ENCODE measurements at places on chromosomes 16 and 17.

GRCh38 chr17:80419255-80419654, 4.3 kb downstream of the ENDOV start:
- no peak for DNase-seq

- no peak for DNase-seq
Observed at GRCh38 chr16:69542974-69543373, 22.8 kb upstream of the NFAT5 start.

- no peak for DNase-seq
Observed at GRCh38 chr17:58611331-58611730, 80.5 kb downstream of the TEX14 start.

DNA sequence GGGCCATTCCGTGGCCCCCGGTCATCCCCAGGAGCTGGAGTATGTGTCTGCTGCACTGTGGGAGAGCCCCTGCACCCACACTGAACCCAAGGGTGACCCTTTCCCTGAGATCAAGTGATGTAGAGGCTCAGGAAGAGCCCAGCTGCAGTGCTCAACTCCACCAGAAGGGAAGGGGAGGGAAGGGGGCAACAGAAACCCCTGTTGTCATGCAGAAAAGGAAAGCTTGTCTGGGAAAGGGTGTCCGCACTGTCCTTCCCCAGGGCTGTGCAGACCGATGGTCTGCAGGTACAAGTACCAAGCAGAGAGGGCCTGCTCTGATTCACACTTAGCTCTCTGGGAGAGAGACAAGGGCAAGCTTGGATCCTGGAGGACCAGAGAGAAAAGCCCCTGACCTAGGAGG, 45.7 kb upstream of the TOB1 start:
- no peak for DNase-seq

DNA sequence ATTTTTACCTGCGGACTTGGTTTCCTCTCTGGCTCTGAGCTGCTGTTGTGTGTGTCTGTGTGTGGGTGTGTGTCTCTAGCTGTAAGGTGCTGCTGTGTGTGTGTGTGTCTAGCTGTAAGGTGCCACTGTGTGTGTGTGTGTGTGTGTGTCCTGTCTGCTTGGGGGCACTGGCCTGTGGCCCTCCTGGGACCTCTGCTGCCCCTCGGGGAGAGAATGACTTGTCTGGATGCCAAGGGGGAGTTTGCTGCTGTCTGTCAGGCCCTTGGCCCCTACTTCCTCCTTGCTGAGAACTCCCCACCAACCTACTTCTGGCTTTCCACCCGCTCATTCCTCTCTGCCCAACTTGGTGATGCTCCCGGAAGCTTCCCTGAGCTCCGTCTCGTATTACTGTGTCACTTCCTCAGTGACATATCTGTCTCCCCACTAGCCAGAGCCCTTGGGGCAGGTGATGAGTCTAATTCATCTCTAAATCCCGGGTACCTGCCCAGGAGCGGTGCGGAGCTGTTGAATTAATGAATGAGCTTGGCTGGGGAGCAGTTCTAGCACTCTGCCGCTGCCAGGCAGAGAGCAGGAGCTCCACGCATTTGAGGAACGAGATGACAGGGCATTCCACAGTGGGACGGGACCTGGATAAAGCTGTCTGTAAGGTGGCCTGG, 3.5 kb upstream of the LASP1NB start:
- no peak for DNase-seq

DNA sequence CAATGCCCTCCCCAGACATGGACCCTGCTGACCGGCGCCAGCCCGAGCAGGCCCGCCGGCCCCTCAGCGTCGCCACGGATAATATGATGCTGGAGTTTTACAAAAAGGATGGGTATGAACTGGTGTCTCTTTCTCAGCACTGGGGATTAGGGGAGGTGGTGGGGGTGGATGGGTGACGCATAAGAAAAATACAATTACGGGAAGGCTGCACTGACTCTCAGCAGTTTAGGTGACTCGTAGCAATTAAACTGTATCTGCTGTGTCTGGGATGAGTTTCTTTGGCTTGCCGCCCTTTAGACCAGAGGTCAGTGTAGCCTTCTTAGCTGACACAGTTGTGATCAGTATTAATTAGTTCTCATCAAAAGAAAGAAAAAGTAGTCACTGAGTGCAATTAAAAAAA, 59.0 kb downstream of the ELAC2 start:
- DNase-seq: no peak

DNA sequence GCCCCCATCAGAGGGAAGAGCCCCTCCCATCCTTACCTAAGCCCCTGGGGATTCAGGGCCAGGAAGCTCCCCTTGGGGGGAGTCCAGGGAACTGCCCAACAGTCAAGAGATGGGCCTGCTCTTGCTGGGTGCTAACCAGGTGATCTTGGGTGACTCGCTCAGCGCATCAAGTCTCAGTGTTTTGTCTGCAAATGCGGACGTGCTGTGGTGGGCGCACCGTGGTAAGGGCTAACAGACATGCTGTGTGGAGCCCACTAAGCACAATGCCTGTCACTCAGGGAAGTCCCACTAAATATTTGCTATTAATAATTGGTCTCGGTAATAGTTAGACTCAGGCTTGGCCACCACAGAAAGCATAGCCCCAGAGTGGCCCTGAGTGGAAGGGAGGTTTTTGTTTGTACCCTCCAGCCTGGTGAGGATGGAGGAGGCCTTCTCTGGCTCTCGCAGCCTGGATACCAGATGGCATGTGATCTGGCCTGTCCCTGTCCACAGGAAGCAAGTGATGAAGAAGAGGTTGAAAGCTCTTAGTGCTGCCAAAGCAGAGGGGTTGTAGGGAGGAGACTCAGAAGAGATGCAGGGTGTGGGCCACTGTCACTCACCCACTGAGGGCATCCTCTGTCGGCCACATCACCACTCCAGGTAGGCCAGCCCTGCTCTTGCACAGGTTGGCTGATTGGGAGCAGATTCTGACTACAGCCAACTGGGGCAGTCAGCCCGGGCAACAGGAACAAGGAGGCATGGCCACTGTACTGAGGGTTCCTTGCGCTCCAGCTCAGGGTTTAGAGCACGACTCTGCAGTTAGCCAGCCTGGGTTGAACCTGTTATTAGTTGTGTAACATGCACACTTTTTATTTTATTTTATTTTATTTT, 69.8 kb upstream of the KSR1 start:
- DNase-seq: no peak
